ENCODE measurements at places on chromosomes 2 and 18.

DNA sequence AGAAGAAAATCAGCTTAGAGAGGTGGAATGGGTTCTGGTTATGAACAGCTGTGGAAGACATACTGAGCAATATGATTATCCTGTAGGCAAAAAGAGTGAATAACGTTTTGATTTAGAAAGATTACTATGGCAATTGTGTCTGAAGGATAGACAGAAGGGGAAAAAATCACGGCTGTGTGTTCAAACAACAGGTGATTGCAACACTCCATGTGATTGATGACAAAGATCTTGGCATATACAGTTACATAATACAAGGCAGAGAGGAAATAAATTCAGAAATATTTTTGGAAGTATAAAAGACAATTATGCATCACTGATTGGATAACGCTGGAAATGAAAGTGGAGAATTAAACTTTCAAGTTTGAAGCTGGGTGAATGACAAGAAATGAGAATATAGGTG, 58.5 kb upstream of the KCNJ3 start:
- DNase-seq, result no peak

DNA sequence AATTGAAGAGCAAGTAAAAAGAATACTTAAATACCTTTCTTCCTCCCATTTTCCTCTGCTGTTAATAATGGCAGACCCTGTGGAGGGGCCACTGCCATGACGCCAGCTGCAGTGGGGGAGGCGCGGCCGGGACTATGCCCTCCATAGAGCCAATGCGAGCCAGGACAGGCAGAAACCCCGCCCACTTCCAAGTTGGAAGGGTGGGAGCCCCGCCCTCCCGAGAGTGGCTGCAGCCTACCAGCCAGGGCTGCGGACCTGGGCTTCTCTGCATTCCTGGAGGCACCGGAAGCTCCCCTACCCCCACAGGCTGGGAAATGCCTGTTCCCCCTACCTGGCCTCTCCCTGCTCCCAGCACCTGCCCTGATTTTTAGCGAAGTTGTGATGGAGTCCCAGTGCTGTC, 439.4 kb upstream of the CDH19 start:
- DNase-seq, result no peak

GRCh38 chr18:10893196-10893595, 256.2 kb downstream of the PIEZO2 start:
- no peak for DNase-seq

DNA sequence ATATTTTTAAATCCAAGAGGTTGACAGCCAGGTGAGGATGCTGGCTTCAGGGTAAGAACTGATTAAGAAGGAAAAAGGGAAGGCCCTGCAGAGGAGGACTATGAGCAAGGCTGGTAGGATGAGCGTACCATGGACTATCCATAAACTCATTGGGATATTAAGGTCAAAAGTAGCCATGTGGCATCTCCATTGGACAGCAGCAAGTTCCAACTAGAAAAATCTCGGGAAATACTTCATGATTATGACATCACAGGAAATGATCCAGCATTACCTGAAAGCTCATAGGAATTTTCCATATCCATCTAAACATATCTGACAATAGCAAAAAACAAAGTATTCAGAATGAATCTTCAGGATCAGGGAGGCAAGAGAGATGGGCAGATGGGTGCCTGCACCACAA, 34.2 kb downstream of the TGFA start:
- no peak for DNase-seq

DNA sequence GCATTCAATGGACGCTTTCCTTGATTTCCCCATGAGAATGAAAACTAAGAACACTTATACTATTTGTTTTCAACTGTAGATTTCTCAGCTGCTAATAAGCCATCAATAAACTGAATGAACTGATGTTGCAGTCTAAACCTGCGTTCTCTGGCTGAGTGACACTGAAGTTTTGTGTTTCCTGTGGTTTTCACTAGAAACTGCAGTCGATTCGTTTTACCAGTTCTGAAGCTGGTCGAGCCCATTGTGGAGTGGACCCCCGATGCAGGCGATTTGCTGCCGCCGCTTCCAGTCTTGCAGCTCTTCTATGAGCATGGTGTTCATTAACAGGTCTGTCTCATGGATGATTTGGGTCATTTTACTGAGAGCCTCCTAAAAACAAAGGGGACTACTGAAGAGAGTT, 50.6 kb upstream of the STAT1 start:
- DNase-seq, result no peak

GRCh38 chr2:9001778-9002177, 1.7 kb downstream of the MBOAT2 start:
- DNase-seq, result no peak

DNA sequence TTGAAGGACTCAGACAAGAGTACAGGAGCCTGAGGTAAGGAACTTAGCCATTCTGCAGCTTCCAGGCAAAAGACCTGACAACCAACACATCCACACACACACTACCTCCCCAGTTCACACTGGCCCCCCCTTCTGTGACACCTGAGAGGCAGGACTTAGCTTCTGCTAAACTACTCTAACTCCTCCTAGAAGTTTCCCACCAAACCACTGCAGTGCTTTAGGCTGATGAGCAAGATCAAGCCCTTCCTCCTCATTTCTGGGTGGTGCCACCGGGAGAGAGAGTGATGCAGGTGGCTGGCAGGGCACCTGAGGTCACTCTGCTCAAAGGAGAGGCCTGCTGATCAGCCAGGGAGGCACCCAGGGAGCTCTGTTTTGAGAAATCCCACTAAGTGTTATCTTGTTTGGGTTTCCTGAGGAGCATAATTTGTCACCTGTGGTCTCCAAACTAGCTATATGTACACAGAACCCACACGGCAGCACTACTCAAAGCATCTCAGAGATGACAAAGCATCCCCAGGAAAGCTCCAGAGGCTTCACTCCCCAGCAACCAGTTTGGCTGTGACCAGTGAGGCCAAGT, 188.4 kb downstream of the MYO5B start:
- no peak for DNase-seq

GRCh38 chr2:85900366-85900765, 11.6 kb upstream of the ST3GAL5 start:
- no peak for DNase-seq

DNA sequence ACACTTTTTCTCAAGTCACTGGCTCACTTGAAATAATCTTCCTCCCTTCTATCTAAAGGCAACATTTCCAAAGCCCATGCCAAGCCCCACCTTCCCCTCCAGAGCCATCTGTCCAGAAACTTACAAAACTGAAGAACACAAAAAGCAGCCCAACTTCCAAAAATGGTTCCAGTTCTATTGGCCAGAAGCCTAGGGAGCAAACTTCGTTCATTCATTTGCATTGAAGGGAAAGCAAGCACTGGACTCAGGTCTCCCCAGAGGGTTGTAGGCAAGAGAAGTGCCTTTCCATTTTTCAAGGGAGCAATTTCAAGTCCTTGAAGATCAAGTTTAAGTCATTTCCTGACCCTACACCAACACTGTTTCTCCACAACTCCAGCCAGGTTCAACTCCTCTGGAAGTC, 585.0 kb downstream of the BCL11A start:
- no peak for DNase-seq

DNA sequence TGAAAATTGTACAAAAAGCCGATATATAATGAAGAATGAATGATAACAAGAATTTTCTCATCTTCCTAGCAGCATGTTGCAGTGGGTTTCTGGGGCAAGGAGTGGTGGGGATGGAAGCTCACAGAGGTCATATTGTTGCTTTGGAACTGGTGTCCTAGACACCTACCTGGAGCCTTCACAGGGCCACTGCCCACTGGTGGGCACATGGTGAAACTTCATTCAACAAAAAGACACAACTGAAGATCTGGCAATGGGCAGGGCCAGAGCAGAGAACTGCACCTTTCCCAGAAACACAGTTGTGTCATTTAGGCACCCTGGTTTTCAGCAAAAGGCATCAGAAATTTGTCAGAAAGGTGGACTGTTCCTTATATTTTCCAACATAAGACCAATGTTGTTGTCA, 115.3 kb downstream of the FHOD3 start:
- DNase-seq, result no peak

Measured in pons (tissue), 1 donor.